Left ventricle myocardium superior (tissue), 1 donor: ENCODE measurements at places on chromosomes 2 and 18. TPM values are rescaled to one million over a fixed set of nuclear protein-coding genes. Genes with fewer than 3 reads are reported as not detected.

DYNAP gene
- not detected for total RNA-seq

- DNase-seq, result no peak
Measured at GRCh38 chr2:210541290-210541902, 15.0 kb upstream of the CPS1 start.

IL18R1 gene
- 1.3 TPM for total RNA-seq

- no peak for DNase-seq
Measured at GRCh38 chr2:58971511-58972360, 730.6 kb upstream of the FANCL start.
